ENCODE measurements at places on chromosomes 3 and 15. TPM values are rescaled to one million over a fixed set of nuclear protein-coding genes. Genes with fewer than 3 reads are reported as not detected.
A peak's percentile ranks its signal among the peaks of the same experiment; 100 is the strongest.

The CDCP1 gene
- total RNA-seq, result 85.6 TPM

The ZMYND10 gene
- total RNA-seq, result 4.7 TPM

DNA sequence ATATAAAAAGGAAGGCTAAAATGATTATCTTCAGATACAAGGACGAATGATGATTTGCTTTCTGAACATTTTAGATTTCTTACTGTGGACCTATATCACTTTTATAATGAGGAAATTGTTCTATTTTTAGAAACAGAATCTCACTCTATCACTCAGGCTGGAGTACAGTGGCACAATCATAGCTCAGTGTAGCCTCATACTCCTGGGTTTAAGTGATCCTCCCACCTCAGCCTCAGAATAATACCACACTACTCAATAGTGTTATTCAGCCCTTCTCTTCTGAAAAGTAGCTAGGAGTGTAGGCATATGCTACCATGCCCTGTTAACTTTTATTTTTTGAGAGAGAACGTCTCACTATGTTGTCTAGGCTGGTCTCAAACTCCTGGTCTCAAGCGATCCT lies 15.8 kb downstream of the DNAJC13 start:
- no peak for DNase-seq

GRCh38 chr3:10582733-10583132 lies 77.3 kb upstream of the ATP2B2 start:
- no peak for DNase-seq

GRCh38 chr3:138359148-138359918 lies 11.0 kb downstream of the MRAS start:
- no peak for DNase-seq

DNA sequence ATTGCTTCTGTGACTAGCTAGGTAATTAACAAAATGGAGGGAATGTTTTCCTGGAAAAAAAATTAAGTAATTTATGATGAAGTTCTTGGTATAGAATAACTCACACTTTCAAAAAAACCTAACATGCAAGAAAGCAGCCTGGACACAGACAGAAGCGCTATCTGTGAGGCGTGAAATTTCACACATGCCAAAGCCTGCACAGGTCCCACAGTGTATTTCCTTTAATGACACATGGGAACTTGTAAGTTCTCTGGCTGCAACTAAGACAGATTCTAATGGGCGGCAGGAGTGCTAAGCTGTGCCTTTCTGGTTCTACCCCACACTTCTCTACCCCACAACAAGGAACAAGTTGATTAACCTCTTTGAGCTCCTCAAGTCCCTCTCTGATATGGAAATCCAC lies 84.9 kb upstream of the NEO1 start:
- DNase-seq, result no peak

GRCh38 chr3:12856626-12857025 lies 15.3 kb upstream of the RPL32 start:
- DNase-seq, result no peak

- DNase-seq, result peak; percentile 51
Measured at GRCh38 chr3:13569201-13569600, 20.3 kb downstream of the FBLN2 start.

DNA sequence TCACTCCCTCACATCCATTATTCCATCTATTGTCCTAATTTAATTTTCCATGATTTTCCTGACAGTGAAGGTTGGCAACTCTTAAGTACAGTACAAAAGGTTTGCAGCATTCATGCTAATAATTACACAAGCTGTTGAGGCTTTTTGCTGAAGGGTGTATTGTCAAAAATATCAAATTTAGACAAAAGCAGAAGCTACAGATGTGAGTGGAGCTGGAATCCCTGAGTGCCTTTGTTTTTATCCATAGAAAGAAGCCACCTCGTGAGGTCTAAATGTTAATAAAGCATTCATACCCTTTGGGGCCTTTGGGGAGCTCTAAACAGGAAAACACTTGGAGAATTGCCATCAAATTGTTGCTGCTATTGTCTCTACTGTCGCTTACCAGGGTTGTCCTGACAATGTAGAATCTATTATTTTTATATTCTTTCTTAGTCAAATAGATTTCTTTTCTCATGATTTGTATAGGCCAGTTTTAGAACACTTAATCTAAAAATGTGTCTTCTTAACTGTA lies 185.8 kb upstream of the ROBO1 start:
- DNase-seq, result no peak
